ENCODE measurements at places on chromosomes 4 and X. TPM values are rescaled to one million over a fixed set of nuclear protein-coding genes. Genes with fewer than 3 reads are reported as not detected.

DNA sequence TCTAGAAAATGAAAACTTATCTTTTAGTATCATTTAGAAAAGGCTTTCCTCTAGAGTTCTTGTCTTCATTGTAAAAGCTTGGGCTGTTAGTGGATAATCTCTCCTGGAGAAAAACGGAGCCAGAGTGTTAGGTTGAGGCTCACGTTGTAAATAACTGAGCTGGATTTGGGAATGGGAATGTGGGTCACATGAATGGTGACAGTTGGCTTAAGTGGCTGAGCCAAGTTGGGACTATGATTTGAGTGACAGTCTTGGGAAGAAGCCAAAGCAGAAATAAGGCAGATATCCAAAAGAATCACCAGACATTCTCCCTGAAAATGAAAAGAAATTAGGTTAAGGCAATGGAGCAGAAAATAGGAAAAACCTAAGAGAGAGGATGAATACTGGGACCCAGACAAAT lies 33.6 kb upstream of the PDGFC start:
- DNase-seq, result no peak

- no peak for DNase-seq
These were observed 94.1 kb upstream of the MID1 start for GRCh38 chrX:10714531-10714930.

DNA sequence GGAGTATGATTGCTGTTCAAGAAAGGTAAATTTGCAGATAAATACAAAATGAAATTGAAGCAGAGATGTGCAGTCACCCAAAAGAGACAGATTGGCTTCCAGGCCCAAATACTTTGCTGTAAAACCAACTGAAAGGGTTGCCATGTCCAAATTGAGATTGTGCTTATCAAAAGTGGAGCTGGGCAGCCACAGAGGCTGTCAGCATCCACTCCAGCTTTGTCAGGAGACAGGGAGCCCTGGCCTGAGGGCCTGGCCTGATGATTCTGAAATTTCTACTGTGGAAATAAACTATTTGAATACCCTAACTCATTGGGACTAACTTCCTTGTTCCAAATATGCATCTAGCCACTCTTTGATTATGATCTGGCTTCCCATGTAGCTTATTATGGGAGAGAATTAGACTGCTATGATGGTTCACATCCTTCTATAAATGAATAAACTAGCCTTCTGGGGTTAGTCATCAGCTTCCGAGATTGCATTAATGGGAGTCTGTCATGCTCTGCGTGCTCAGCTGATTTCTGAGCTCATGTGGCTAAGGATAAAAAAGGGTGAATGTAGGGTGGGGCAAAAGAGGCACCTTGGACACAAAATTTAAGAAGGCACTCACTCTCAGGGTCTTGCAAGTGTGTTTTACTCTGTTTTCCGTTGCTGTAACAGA lies 48.2 kb downstream of the SLC34A2 start:
- no peak for DNase-seq

DNA sequence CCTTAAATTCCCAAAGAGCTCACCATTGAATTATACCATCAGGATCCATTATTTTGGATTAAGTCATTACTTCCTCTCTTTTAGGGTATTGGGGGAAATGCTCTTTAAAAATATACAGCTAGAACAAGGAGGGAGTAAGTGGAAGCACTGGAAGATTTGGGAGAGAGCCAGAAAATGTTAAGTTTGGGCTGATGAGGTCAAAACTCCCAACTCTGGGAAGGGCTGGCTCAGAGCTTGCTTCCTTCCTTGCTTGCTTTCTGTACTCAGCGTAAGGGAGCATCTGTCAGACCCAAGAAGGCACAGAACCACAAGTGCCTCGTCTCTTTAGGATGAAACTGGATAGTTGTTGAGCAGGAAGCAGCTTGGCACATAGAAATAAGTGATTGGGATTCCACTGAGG lies 138.2 kb downstream of the GUCY2F start:
- DNase-seq, result no peak

GRCh38 chr4:104818579-104818978 lies 323.9 kb upstream of the CXXC4 start:
- DNase-seq, result no peak

The LRCH2 gene
- 0.06 TPM for total RNA-seq
